ENCODE measurements at places on chromosomes 13 and 19.
A peak's percentile ranks its signal among the peaks of the same experiment; 100 is the strongest.

DNA sequence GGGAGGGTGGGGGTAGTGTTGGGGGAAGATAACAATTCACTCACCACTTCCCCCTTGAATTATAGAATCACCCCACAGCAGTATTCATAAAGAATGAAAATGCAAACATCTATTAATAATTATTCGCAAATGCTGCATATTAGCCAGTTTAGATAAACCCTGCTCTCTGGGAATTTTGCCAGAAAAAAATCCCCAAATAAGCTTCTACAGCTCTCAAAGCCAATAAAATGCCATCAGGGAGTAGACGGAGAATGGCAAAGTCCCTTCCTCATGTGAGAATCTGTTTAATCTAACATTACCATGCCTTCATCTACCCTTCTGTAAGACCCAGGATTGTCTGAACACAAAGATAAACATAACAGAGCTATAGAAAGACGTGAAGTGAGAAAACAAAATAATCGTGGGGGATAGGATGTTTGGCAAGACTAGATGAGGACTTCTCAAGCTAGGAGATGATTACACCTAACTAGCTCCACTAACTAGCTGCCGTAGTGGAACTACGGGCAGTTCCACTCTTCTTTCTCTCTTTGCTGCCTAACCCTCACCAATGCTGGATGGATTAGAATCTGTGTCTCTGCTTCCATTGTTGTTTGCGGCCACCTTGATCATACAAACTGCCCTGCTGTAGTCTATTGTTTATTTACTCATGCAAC lies 32.4 kb upstream of the CACNA1A start:
- DNase-seq = no peak

GRCh38 chr13:40438022-40438680 lies 228.3 kb downstream of the FOXO1 start:
- DNase-seq = no peak

GRCh38 chr19:45238556-45238955 lies 6.7 kb downstream of the EXOC3L2 start:
- DNase-seq = no peak

DNA sequence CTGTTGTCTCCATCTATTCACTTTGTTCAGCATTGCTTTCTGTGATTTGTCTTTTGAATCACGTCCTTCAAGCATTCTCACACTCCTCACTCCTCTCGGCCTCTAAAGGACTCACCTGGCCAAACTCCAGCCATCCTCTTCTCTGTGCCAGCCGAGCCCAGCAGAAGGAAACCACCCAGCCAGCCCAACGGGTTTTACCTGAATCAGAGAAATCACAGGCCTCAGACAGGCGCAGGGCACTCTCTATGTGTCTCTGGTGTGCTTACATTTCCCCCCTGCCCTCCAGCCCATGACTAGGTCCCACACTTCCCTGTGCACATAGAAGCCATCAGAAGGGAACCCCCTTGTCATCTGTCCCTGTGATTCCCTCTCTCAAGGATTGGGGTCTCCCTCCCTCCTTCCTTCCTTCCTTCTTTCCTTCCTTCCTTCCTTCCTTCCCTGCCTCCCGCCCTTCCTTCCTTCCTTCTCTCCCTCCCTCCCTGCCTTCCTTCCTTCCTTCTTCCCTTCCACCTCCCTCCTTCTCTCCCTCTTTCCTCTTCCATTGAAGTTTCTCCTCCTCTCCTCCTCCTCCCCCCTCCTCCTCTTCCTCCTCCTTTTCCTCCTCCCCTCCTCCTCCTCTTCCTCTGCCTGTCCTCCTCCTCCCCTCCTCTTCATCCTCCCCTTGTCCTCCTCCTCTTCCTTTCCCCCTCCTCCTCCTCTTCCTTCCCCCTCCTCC lies 8.8 kb upstream of the ZNF541 start:
- DNase-seq = peak; percentile 85

- DNase-seq = no peak
Observed at GRCh38 chr13:73837147-73837546, 297.1 kb downstream of the KLF12 start.

DNA sequence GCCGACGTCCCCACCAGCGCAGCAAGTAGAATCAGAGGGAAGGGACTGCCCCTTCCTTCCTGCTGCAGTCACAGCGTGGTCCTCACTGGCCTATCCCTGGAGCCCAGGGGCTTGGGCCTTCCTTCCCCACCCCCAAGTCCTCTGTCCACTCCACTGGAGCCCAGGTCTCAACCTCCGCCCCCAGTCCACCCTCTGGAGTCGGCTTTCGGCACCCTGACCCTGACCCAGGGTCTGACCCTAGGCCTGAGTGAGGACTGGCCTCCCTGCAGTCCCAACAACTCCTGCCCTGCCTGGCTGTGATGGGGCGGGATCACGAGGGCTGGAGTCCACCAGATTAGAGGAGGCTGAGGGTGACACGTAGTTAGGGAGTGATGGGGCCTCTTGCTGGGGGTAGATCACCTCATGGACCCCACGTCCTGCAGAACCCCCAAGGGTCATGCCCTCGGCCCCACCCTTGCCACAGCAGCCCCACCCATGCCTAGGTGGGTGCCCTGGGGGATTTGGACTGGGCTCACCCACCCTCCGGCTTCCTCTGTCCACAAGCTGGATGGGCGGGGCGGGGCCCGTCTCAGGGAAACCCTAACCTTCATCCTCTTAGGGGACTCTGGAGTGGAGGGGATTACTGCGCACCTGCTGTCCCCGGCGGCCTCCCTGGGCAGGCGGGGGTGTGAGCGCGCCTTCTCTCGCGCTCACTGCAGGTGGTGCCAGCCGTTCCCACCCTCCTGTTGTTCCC lies 3.8 kb downstream of the RAX2 start:
- no peak for DNase-seq

DNA sequence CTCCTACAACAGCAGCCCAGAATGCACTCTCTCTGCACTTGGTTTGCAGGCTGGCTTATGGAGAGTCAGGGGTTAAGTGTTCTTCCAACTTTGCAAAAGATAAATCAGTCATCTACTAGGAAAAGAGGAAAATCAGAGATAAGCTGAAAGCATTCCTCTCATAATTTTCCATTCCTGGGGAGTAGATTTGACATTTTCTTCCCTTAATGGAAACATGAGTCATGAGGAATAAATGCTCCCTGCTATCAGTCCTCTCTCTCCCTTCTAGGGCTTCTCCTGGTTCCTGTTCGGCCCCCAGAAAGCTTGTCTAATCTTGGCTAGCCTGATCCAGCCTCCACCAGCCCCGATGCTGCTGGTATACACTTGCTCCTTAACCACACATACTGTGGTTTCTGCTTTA lies 28.4 kb upstream of the ENOX1 start:
- no peak for DNase-seq

GRCh38 chr19:39008137-39008536 lies 24.2 kb downstream of the FBXO27 start:
- DNase-seq = no peak

- DNase-seq = no peak
Observed at GRCh38 chr13:71721104-71721503, 145.9 kb downstream of the DACH1 start.

DNA sequence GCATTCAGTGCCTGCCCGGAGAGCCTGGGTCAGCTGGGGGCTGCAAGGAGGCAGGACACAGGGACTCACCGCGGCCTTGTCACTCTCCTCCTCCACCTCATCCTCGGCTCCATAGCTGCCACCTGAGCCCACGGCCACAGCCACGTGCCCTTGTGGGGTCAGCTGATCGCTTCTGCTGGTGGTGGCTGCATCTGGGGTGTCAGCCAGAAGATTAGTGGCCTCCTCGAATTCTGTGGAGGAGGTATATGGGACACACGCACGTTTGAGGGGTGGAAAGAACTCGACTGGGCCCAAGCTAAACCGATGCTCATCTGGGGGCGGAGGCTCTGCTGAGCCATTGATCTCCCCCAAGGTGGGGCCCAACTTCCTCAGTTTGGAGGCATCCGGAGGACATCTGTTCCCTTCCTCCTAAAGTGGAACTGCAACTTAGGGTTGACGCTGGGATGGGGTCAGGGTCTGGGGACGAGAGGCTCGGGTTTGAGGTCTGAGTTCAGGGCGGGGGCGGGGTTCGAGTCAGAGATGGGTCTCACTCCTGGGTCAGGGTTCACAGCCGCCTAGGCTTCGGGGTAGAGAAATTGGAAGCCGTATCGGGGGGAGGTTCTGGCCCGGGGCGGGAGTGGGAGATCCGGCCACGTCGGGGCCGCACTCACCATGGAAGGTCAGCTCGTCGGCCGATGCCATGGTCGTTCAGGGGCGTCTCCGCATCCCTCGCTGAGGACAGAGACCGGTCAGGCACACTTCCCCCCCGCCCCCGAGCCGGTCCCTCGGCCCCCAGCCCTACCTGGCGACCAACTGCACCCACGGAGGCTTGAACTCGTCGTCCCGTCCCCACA lies 493 bp downstream of the YIPF2 start:
- DNase-seq = no peak

Measured in breast epithelium (tissue), 4 donors.